MM.1S (cell line): ENCODE measurements at places on chromosomes 12 and 14.

GRCh38 chr12:70400124-70400523 lies 34.0 kb downstream of the KCNMB4 start:
- no peak for DNase-seq

- no peak for DNase-seq
These were observed 679.0 kb downstream of the AACS start for GRCh38 chr12:125744201-125744600.

- DNase-seq: no peak
These were observed 65.4 kb upstream of the DDX11 start for GRCh38 chr12:31008241-31008761.

DNA sequence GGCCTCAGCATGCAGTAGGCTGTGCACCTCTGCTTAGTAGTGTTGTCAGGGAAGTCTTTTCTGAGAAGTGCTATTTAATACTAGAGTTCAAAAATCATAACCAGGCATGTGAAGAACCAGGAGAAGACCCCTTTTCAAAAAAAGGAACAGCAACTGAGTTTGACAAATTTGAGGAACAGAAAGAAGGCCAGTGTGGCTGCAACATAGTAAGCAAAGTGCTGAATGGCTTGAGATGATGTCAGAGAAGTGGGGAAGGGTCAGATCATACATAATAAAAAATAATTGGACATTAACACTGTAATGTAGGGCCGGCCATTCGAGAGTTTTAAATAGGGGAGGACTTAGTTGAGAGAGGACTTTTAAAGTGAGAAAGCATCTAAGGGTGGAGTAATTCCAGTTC lies 11.1 kb upstream of the CNTN1 start:
- no peak for DNase-seq

GRCh38 chr12:100824476-100824875 lies 29.9 kb downstream of the ANO4 start:
- DNase-seq: no peak

GRCh38 chr12:105018776-105019175 lies 32.7 kb downstream of the NOPCHAP1 start:
- no peak for DNase-seq

DNA sequence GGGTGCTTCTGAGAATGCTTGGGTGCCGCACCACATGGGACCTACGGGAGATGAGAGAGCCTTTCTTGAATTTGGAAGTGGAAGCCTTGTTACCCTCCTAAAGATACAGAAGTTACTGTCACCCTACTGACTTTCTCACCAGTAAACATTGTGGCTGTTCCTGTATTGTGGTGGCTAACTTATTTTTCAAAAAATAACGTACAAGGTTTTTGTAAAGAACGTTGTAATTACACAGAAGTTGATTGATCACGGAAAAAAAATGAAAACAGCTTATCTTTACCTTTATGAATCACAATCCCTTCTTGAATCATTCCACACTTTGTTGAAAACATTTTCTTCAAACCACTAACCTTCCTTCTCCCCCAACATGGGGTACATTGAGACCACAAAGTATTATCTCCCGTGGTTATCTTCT lies 22.0 kb upstream of the PPFIBP1 start:
- no peak for DNase-seq

- no peak for DNase-seq
These were observed 1.9 kb downstream of the TEAD4 start for GRCh38 chr12:2960996-2961616.

GRCh38 chr12:128792398-128792797 lies 31.4 kb downstream of the SLC15A4 start:
- DNase-seq: no peak

- DNase-seq: no peak
These were observed 37.2 kb downstream of the GABARAPL1 start for GRCh38 chr12:10249690-10250455.

DNA sequence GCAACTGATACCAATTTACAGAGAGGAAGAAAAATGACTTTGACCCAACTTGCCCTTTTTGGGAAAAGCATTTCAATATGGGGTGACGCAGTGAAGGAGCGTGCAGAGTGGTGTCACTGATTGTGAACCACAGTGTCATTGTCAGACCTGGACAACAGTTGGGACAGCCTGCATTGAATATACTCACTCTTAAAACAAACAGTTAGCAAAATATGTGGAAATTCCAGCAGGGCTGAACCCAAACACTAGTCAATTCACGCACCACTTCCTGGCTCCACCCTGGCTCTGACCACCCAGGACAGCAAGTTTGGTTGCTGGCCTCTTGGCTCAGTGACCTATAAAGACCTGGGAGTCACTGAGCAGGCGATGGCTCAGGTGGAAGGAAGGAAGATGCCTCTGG lies 61.3 kb downstream of the NOS1 start:
- no peak for DNase-seq

GRCh38 chr14:95467657-95468056 lies 48.8 kb downstream of the SYNE3 start:
- no peak for DNase-seq

DNA sequence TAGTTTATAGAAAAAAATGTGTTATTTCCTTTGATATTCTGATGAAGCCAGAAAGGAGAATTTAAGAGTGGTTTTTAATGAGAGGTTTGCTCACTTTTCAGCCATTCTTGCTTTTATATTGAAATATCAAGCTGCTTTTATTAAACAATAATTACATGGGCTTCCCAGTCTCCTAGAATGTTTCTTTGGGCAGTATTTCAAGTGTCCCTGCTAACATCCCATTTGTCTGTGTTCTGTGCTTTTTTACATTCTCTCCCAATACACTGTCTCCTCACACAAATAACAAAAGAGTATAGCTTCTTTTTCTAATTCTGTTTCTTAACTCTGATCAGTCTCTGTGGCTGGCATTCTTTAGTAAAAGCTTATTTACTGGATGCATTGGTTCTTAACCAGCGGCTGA lies 145.4 kb downstream of the TPH2 start:
- DNase-seq: no peak

DNA sequence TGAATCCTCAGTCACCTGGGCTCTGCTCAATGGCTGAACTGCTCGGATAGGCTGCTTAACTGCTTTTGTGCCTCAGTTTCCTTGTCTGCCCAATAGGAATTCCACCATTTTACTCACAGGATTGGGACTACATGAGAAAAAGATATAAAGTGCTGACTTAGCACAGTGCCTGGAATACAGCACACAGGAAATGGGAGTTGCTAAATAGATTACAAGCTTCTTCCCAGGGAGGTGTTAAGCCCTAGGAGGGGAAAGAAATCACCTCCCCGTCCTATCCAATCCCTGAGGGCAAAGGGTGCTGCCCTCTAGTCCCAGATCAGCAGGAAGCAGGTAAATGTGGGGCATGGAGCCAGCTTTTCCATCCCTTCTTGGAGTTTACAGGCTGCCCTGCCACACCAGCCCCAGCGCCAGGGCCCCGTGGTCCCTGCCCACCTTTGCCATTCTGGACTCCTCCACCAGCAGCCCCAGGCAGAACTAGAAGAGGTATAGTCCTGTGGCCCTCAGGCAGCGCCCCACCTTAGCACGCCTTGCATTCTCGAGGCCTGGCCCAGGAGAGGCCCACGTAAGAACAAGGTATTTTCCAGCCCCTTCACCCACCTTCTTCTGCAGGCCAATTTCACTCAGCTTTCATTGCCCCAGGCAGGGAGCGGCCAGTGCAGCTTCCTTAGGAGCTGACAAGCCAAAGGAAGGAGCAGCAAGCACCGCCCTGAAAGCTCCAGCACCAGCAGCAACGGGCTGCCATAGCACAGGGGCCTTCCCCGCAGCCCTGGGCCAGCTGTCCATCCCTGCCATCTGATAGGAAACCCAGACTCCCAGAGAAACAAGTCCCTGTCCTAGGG lies 28.8 kb upstream of the RPLP0 start:
- DNase-seq: no peak

DNA sequence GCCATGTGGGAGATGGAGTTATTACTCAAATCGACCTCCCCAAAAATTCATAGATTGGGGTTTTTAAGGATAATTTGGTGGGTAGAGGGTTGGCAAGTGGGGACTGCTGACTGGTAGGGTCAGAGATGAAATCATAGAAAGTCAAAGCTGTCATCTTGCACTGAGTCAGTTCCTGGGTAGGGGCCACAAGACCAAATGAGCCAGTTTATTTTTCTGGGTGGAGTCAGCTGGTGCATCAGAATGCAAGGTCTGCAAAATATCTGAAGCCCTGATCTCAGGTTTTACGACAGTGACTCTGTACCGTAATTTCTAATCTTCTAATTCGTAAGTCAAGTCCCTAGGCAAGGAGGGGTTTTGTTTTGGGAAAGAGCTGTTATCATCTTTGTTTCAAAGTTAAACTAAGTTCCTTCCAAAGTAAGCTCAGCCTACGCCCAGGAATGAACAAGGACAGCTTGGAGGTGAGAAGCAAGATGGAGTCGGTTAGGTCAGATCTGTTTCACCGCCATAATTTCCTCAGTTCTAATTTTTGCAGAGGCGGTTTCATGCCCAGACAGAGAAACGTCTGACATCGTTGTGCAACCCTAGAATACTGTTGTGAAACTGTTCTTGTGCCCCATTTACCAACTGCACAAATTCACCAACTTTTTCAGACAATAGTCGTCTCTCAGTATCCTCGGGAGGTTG lies 104.5 kb upstream of the SFSWAP start:
- no peak for DNase-seq

- no peak for DNase-seq
These were observed 67.2 kb downstream of the SCARB1 start for GRCh38 chr12:124796303-124796960.

DNA sequence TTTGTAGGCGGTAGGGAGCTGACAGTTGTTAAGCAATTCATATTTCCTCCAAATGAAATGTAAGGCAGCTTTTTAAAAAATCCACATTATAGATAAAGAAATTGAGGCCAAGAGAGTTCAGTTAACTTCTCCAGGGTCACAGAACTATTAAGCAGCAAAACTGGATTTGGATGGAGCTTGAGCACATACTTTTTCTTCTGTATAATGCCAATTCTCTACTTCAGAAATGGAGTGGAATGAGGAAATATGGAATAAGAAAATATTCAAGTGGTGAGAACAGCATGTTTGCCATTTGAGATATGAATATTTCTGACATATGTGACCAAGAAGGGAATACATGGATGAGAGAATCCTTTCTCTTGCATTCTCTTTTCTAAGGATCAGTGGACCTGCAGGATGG lies 233.1 kb downstream of the FOXG1 start:
- DNase-seq: no peak

DNA sequence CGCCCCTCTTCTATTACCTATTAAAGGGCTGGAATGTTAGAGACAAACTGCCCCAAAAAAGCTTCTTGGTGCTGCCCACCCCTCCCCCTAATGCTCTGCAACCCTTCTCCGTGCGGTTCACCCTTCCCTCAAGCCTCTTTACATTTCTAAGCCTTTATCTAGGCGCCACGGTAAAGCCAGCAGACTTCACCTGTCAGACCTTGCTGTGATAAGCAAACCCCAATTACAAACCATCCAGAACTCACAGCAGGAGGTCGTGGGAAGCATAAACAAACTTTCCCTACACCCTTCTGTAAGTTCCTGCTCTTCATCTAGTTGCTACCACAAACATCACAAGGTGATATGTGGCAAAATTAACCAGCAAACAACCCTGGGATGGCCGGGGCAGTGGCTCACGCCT lies 56.8 kb downstream of the MOK start:
- no peak for DNase-seq

- no peak for DNase-seq
These were observed 118.3 kb downstream of the LRRK2 start for GRCh38 chr12:40343124-40343523.
